ENCODE measurements at places on chromosomes 4 and X.

DNA sequence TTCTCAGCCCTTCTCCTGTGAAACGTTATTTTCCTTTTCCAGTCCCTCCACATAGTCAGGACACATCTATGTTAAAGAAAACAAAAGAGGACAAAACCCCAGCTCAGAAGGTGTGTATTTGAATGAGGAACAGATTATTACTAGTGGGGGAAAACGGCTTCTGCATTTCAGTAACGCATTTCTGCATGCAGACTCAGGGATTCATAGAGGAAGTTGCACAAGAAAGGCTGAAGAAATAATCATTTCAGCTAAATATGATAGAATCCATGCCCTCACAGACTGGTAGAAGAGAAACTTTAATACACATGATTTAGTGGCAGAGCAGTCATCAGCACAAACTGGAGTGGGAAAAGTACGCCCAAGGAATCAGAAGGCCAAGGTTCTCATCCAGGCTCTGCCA, 270.8 kb upstream of the FGF13 start:
- no peak for DNase-seq

GRCh38 chr4:81021142-81021944, 9.2 kb upstream of the BMP3 start:
- no peak for DNase-seq

DNA sequence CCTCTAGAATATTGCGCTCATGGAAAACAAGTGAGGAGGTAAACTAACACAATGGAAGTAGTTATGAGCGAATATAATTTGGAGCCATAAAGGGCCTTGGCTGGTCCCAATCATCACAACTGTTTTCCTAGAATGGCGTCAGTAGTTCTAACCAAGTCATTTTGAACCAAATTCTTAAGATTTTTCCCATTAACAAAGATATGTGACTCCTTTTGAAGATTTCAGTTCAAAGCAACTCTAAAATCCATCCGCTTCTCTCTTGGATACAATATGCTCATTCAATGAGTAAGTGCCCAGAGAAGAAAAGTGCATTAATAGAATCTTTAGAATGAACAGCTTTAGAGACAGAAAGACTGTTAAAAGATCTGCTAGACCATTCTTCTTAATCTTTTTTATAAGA, 19.6 kb upstream of the MYOZ2 start:
- DNase-seq, result no peak

DNA sequence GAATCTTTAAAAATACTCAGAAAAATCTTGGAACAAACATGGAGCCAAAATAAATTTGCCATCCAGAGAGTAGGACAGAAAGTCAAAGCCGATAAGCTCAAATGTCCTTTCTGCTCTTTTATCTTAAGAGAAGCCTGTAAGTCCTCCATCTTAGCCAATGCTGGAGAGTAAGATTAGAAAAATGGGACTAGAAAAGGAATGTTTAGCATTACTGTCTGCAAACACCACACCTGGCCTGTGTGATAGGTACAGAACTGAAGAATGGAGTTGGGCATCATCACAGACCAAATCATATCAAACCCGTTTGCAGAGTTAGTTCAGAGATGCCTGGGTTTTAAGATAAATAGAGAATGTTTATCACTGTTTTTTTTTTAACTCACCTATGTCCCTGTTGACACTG, 10.5 kb upstream of the SLC39A8 start:
- no peak for DNase-seq

- no peak for DNase-seq
Measured at GRCh38 chr4:84325625-84326024, 173.5 kb downstream of the NKX6-1 start.

GRCh38 chr4:87985097-87985886, 9.8 kb downstream of the SPP1 start:
- peak; percentile 6 for DNase-seq

- no peak for DNase-seq
Measured at GRCh38 chrX:153703036-153703370, 15.3 kb downstream of the SLC6A8 start.

GRCh38 chr4:152634110-152634760, 45.6 kb downstream of the TMEM154 start:
- no peak for DNase-seq

GRCh38 chrX:4708970-4709760, 995.7 kb upstream of the PRKX start:
- no peak for DNase-seq

DNA sequence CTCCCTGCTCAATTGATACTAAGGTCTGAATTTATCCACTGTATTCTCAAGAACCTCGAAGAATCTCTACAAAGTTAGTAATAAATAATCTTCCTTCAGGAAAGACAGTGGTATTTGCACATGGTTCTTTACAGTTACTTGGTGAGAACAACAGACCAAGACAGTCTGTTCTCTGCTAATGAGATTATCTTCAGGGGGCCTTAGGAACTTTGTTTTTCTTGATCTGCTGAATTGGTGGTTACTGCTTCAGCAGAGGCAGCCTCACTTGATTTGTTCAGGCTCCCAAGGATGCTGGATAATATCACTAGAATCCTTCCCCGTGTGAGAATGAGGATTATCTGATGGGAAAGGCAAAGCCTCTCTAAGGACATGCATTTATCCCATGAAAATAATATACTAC, 64.8 kb downstream of the CBR4 start:
- DNase-seq, result no peak

GRCh38 chrX:1902901-1903235, 288.0 kb downstream of the ASMT start:
- no peak for DNase-seq

- DNase-seq, result no peak
Measured at GRCh38 chr4:87500092-87500462, 29.1 kb downstream of the SPARCL1 start.

GRCh38 chrX:69131886-69132285, 33.4 kb downstream of the PJA1 start:
- DNase-seq, result no peak

DNA sequence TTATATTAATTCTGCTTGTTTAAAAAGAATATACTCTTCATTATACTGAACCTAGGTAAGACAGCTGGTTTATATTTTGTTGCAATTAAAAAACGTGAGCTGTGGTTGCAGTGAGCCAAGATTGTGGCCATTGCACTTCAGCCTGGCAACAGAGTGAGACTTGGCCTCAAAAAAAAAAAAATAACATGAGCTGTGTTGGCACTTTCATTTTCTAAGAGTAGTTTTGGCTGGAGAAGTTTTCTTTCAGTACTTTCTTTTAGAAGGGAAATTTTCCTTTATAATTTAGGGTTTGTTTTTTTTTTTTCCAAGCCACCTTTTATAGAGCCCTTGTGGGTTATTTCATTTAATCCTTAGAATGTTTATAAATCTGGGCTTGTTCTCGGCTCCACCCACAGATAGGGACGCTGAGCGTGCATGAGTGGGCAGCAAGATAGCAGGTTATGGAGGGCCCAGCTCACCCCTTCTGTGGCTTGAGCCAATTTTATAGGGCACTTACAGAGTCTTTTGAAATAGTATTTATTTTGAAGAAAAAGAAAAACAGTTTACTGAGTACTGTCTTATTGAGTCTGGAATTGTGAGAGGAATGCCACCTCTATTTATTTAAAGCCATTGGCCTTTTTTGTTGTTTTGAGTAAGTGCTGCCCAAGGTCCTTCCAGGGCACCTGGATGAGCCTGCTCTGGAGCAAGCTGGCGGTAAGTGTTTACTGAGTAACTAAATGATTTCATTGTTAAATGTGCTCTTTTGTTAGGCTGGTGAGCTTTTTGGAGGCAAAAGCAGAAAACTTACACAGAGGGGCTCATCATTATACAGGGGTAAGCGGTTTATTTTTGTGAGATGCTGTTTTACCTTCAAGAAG, 60.9 kb downstream of the HTT start:
- no peak for DNase-seq

- no peak for DNase-seq
Measured at GRCh38 chrX:120334151-120334550, 22.9 kb upstream of the TMEM255A start.

DNA sequence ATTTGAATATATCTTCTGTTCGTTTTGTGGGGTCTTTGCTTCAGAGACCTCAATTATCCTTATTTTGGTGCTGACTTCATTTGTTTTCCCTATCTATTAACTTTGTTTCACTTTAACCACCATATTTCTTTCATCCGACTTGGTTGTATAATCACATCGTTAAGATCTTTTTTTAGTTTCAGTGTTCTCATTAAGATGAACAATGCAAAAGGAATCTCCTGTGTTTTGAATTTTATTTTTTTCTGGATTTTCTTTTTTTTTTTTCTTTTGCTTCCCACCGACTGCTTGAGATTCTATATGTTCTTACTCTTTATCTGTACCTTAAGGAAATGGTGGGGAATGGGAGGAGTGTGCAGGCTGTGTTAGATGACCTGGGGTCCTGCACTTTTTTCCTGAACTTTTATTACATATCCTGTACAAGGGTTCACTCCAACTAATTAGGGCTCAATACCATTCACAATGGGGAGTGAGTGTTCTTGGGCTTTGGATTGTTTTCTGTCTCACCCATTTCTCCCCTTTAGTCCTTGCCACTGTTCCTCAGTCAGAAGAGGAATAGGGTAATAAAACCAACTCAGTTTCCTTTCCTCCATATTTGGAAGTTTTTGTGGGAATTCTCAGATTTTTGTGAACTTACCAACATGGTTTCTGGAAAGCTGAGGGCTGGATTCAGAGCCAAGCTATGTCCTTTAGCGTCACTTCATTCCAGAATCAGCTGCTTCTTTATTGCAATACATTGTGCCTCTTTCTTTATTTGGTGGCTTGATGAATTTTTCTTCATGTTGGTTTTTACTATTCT, 43.2 kb upstream of the BMPR1B start:
- DNase-seq, result no peak

DNA sequence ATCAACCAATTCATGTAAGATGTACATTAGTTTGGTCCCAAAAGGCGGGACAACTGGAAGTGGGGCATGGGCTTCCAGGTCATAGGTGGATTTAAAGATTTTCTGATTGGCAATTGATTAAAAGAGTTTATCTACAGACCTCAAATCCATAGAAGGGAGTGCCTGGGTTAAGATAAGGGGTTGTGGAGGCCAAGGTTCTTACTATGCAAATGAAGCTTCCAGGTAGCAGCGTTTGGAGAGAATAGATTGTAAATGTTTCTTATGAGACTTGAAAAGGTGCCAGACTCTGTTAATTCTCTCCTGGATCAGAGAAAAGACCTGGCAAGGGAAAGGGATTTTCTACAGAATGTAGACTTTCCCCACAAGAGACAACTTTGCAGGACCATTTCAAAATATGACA, 2.4 kb downstream of the MGST2 start:
- DNase-seq, result no peak

GRCh38 chr4:149727663-149728062, 88.0 kb downstream of the IQCM start:
- DNase-seq, result no peak

- DNase-seq, result no peak
Measured at GRCh38 chr4:183181081-183181480, 82.0 kb downstream of the WWC2 start.

DNA sequence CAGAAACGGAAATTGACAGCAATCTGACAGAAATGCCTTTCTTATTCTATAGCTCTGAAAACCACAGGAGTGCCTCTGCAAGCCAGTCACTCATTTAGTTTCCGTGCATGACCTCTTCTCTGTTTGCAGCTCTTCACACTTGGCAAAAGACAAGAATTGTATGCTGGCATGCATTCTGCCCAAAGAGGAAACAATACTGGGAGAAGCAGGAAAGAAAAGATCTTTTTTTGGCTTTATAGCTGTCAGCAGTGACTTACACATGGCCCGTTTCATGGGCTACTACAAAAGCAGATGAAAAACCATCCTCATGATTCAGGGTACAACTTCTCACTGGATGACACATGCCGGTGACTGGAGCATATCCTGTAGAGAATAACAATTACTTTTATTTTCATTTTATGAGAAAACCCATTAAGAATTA, 249.4 kb downstream of the ADAMTS3 start:
- DNase-seq, result no peak

DNA sequence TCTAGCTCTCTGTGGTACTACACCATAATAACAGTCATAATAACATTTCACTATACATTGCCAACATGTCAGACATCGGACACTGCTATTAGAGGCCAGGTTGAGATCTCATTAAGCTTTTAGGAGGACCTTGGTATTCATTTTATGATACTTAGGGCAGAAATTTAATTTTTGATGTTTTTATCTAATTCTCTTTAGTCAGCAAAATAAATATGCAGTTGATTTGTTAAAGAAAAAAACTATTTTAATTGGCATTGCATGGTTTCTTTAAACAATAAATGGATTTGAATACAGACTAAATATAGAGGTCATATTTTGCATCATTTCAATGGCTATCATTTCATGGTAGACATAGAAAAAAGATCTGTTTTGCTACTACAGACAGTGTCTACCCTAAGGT, 308.7 kb downstream of the PRDM5 start:
- no peak for DNase-seq

DNA sequence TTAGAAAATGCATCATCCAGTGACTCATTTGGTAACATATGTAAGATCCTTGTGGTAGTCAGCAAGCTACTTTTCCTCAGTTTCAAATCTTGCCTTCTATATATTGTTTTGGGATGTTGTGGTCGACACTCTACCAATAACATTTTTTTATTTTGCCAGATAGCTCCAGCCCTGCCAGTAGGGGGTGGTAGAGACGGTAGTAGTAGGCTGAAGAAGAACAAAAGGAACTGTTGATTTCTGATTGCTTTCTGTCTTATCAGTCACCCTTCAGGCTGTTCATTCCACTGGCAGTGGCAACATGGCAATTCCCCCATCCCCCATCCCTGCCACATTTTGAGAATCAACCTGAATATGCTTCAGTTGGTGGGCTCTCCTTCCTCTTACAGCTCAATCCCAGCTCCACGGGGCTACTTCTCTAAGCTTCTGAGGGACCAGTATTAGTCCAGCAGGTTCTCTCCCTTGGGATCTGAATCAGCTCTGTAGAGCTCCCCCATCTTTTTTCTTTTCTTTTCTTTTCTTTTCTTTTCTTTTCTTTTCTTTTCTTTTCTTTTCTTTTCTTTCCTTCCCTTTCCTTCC, 171.5 kb upstream of the VEGFC start:
- no peak for DNase-seq

GRCh38 chr4:186137196-186137794, 32.8 kb downstream of the FAM149A start:
- DNase-seq, result no peak

DNA sequence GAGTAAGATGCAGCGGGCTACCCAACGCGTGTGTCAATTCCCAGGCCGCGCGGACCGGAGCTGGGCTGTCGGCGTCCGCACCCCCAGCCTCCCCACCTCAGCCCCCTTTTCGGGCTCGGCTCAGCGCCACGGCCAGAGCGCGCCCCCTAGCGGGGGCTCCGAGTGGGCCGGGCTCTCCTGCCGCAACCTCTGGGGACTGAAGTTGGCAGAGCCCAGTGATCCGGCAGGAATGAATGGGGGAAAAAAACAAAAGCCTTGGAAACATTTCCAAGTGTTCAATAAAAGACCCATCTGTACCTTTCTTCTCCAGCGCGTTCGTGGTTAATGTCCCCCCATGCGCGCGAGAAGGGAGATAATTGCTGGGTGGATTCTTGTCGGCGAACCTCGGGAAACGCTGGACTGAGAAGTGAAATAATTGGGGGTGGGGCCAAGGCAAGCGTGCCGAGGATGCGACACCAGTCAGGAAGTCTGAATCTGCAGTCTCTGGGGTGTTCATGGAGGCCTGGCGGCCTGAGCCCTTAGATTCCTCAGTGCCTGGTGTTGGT, 5.2 kb upstream of the ARX start:
- DNase-seq, result peak; percentile 8

GRCh38 chr4:123997776-123998449, 601.3 kb downstream of the SPRY1 start:
- DNase-seq, result no peak

GRCh38 chr4:112277705-112278448, 7.8 kb downstream of the TIFA start:
- no peak for DNase-seq

- DNase-seq, result peak; percentile 34
Measured at GRCh38 chr4:78644744-78645330, 93.3 kb downstream of the ANXA3 start.

- no peak for DNase-seq
Measured at GRCh38 chrX:101957174-101957573, 25.3 kb upstream of the ZMAT1 start.

Measured in activated CD4-positive, alpha-beta T cell treated with anti-CD3 and anti-CD28 coated beads, Interleukin-2, amount 50 U/mL, for 1 hour (primary cell).